ENCODE measurements at places on chromosomes 7 and 10.
A peak's percentile ranks its signal among the peaks of the same experiment; 100 is the strongest.

DNA sequence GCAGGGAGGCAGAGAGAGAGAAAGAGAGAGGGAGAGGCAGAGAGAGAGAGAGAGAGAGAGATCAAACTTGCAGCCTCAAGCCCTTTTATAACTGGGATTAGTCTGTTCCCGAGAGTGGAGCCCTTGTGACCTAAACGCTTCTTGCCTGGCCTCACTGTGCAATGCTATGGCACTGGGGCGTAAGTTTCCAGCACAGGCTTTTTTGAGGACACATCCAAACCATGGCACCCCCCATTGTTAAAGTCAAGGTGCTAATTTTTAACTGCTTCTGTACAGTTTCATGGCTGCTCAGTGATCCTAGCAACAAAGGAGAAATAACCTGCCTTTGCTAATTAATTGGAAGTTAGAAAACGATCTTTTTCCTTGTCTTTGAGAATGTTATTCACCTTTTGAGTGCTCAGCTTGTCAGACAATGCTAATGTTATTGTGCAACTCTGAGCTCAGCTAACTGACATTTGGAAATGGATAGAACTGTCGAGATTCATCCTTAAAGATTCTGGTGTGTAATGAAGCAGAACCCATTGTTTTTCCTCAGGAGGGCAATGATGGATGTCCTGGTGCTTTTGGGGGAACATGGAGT is 268.4 kb downstream of the GLRX3 start:
- DNase-seq = no peak

GRCh38 chr10:128046953-128047290 is 79.3 kb downstream of the MKI67 start:
- no peak for DNase-seq

DNA sequence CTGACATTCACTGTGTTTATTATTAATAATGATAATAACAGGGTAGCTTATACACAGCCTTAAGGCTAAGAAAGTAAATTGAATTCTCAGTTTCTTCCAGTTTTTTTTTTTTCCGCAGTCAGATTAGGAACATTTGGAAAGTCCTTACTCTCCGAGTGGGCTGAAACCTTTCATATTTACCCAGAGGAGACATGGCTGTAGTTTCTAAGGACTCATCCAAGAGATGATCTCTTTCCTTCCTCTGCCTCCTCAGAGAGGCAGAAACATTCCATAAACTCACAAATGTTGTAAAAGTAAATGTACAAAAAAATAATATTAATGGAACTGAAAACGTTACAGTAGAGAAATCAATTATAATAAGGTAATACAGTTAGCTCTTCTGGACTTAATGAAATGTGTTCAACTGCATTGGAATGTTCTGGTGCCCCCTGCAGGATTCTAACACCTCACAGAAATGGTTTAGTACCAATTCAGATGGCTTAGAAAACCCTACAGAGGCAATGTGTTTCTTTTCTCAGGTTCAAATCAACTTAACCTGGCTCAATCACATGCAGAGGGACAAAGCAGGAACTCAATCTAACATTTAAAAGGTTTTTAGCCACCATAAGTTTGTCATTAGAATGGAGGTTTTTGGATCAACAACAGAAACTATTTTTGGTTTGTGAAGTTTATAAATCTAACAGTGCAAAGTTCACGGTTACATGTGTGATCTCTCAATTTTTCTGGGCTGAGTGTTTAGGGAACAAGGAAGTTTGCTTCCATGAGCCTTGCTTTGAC is 71.7 kb downstream of the ICA1 start:
- DNase-seq = peak; percentile 29

DNA sequence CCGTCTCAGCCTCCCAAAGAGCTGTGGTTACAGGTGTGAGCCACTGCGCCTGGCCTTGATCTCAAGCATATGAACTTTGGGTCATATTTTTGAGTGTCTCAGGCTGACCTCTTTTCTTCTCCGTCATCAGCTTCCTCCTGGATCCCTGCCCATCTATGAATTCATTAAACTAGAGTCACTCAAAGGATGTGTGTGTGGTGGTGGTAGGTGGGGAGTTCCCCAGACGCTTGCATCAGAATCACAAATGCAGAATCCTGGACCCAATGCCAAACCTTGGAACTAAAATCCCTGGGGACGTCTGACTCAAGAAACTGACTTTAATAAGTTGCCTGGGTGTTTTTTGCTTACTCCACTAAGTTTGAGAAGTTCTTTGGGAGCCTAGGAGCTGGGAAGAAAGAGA is 6.7 kb upstream of the CREB5 start:
- no peak for DNase-seq

DNA sequence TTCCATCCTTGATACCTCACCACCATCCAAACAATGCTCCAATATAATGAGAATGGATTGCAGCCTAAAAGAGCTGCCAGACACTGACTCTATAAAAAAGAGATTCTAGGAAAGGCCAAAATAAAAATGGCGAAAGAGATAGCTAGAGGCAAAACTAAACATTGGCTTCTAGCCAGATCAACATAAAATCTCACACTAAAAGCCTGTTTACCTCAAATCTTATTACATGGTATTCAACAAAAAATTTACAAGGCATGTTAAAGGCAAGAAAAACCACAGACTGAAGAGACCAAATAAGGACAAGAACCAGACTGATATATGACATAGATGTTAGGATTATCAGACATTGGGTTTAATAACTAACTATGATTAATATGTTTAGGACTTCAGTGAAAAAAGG is 1127.0 kb downstream of the DNAJB9 start:
- DNase-seq = no peak

- DNase-seq = no peak
These were observed 350.3 kb downstream of the GPAM start for GRCh38 chr10:111833251-111833650.

DNA sequence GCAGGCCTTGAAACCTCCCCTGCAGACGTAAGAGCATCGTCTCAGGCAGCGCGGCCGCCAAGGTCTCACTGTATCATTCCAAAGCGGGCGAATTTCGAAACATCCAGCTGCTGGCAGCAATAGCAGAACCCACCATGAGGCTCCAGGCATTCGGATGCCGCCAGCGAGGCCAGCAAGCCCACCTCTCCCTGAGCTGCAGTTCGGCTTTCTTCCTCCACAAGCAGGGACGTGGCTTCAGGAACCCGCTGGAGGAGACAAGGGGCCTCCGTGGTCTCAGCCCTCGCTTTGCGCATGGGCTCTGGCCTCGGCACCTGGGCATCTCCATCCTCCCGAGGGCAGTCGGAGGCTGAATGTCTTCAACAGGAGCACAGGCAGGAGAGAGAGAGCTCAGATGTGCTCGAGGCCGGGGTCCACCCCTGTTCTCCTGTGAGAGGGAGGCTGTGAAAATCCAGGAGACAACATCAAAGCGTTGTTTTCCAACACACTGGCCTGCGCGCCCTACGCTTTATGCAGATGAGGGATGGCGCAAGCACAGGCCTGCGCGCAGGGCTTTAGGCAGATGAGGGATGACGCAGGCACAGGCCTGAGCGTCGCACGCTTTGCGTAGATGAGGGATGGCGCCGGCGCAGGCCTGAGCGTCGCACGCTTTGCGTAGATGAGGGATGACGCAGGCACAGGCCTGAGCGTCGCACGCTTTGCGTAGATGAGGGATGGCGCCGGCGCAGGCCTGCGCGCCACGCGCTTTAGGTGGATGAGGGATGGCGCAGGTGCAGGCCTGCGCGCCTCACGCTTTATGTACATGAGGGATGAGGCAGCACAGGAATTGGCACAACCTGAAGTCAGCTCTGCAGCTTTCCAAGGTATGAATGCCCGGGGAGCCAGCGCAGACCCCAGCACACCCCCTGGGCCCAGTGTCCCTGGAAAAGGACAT is 103.2 kb downstream of the WDR37 start:
- no peak for DNase-seq

Data from stimulated activated CD4-positive, alpha-beta T cell treated with anti-CD3 and anti-CD28 coated beads, Interleukin-1b, Interleukin-23, amount 100 ng/mL, for 24 hours (primary cell).